ENCODE measurements at places on chromosomes 7 and 10.
A peak's percentile ranks its signal among the peaks of the same experiment; 100 is the strongest.

DNA sequence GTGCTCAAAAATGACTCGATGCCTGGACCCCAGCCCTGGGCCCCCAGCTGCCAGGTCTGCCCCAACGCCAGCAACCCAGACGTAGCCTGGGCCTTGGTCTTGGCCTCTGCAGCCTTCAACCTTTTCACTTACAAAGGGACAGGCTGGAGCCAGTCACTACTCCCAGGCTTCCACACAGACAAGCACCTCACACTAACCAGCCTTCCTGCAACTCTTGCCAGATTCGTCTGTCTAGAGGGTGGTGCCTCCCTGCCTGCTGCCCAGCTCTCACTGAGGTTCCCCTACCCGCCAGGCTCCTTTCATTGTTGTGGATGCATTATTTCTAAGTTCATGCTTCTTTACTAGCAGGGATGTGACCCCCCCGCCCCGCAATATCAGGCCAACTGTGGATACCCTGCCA is 56.3 kb downstream of the NUDCD3 start:
- DNase-seq: no peak

- DNase-seq: no peak
Measured at GRCh38 chr10:100819424-100819823, 74.0 kb downstream of the PAX2 start.

- no peak for DNase-seq
Measured at GRCh38 chr10:12077580-12078180, 8.9 kb downstream of the DHTKD1 start.

GRCh38 chr10:84599254-84599653 is 270.9 kb downstream of the CCSER2 start:
- DNase-seq: no peak

DNA sequence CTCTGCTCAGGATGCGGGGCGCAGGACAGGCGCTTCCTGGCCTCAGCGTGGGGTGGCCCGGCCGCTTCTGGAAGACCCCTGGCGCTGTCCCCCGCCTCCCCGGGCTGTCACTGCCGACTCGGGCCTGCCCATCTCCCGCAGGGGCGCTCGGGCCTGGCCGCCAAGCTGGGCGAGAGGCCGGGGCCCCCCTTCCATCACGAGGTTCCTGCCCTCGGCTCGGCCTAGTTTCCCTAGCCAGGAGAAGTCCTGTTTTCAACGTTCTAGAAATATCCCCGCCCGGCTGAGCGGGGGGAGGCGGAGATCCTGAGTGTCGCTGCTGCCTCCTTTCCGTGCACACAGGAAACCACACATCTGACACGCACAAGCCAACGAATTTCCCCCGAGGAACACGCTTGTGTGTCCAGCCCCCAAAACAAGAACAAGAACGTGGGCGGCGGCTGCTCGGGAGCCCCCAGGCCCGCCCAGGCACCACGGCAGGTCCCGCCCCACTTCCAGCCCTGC is 33.7 kb downstream of the AP5Z1 start:
- DNase-seq: no peak

- DNase-seq: no peak
Measured at GRCh38 chr10:49242604-49243003, 54.4 kb upstream of the TMEM273 start.

GRCh38 chr10:123936426-123936825 is 44.8 kb upstream of the CPXM2 start:
- DNase-seq: no peak

GRCh38 chr10:123458933-123459332 is 207.2 kb upstream of the GPR26 start:
- no peak for DNase-seq

DNA sequence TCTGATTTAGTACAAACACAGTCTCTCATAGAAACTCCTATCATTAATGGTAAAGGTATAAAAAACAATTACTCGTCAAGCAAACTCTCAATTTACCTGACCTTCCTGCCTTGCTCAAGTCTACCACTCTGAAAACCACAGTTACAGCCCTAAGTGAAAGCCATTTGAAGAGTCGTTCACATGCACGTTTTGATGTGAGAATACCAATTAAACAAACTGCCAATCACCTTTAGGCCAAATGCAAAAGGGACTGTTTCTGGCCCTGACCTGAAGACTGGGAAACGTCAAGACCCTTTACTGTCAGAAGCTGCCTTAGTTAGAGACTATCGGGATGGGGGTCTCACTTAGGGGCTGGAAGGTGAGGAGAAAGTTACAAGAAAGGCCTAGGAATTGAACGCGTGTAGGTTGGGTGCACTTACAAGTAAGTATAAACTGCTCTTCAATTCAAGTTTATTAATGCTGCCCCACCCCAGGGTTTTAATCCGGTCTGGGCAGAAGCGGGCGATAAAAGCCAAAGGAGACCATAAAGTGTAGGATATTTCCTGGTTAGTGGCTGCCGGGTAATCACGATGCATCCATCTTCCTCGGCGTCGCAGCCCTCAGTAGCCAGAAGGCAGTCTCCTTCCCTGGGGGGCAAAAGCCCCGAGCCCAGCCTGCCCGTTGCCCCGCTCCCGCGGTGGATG is 935 bp downstream of the TM9SF3 start:
- DNase-seq: peak; percentile 24

- DNase-seq: no peak
Measured at GRCh38 chr7:24108906-24109376, 175.0 kb upstream of the NPY start.

GRCh38 chr7:78803501-78804127 is 649.9 kb downstream of the MAGI2 start:
- DNase-seq: no peak

DNA sequence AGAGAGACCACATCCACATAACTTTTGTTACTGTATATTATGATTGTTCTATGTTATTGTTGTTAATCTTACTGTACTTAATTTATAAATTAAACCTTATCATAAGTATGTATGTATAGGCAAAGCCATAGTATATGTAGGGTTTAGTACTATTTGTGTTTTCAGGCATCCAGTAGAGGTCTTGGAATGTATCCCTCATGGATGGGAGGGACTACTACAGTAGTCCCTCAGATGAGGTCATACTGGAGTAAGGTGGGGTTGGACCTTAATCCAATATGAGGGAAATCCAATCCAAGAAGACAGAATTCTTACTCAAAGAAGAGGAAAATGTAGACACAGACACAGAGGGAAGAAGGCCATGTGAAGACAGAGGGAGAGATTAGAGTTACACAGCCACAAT is 34.1 kb upstream of the MALRD1 start:
- DNase-seq: no peak

DNA sequence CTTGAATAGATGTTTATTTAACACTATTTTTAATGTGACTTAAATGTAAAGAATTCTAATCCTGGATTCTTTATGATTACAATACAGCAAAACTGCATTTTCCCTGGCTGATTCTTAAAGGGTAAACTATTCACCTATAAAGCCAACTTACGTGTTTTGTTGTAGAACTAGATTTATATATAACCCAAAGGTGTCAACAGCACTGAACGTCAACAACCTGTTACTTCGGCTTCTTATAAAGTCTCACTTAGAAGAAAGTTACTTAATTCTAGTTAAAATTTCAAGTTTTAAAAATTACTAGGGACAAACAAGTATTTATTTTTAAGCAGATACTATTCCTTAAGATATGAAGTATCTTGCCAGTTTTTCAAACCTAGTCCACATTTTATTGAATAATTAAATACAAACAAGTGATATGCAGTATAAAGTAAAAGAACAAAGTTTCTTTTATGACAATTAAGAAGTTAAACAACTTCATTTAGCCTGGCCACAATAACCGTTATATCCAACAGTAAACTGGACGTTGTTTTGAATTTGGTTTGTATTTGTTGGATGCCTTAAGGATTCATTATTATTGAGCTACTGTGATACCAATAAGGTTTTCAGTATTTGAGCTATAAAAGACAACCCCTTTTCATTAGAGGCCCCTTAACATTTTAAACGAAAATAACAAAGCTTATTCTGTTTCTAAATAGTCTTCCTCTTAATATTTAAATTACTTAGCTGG is 83.1 kb downstream of the SNX10 start:
- no peak for DNase-seq

GRCh38 chr10:16700331-16700730 is 116.9 kb downstream of the RSU1 start:
- DNase-seq: no peak

Measured in renal cortical epithelial cell (primary cell).